ENCODE measurements at places on chromosomes 11 and 22.

DNA sequence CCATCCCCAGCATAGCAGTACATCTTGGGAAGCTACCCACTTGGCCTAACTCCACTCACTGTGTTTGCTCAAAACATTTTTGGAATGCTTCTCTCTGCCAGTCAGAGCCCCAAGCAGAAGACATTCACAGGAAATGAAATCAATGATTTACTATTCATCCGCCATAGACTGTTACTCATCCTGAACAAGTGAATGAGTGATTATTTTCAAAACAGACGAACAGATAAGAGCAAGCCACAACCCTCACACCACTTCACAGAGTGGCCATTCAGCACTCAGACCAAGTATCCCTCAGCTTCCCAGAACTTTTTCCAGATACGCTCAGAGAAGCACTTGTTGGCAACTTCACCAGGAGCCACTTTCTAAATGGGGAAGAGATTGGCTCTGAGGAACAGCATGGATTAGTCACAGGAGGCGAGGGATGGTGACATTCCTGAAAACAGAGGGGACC lies 13.0 kb upstream of the UBASH3B start:
- no peak for DNase-seq

DNA sequence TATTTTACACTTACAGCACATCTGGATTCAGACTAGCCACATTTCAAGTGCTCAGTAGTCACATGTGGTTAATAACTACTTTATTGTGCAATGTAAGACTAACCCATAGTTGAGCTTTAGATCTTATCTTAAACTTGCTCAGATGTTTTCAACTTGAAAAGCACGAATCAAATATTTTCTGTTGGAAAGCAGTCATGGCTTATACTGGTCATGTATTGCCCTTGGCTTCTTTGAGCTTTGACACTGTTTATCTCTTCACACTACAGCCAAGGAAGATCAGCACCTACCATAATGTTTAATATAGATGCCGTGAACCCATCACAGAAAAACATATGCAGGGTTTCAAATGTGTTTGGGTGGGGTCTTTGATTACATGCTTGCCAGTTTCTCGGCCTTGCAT lies 4.4 kb downstream of the RBX1 start:
- no peak for DNase-seq

GRCh38 chr11:64969209-64969608 lies 2.7 kb downstream of the MAJIN start:
- peak; percentile 3 for DNase-seq

GRCh38 chr11:45378516-45378915 lies 92.4 kb upstream of the SYT13 start:
- no peak for DNase-seq

DNA sequence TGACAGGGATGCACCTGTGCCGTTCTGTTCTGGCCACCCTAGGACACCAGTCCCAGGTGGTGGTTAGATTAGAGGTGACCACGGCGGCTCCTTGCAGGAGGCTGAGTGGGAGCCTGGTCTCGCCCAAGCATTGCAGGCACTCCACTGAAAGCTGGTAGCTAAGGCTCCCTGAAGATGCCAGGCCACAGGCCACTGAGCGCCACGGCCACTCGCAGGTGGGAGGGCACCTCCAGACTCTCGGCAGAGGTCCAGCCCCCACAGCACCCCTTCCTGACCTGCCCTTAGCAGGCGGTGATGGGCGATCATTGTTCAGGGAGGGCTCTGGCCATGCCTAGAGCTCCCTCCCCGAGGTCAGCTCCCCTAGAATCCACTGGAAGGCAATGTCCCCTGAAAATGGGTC lies 1270.2 kb downstream of the BRD1 start:
- no peak for DNase-seq

DNA sequence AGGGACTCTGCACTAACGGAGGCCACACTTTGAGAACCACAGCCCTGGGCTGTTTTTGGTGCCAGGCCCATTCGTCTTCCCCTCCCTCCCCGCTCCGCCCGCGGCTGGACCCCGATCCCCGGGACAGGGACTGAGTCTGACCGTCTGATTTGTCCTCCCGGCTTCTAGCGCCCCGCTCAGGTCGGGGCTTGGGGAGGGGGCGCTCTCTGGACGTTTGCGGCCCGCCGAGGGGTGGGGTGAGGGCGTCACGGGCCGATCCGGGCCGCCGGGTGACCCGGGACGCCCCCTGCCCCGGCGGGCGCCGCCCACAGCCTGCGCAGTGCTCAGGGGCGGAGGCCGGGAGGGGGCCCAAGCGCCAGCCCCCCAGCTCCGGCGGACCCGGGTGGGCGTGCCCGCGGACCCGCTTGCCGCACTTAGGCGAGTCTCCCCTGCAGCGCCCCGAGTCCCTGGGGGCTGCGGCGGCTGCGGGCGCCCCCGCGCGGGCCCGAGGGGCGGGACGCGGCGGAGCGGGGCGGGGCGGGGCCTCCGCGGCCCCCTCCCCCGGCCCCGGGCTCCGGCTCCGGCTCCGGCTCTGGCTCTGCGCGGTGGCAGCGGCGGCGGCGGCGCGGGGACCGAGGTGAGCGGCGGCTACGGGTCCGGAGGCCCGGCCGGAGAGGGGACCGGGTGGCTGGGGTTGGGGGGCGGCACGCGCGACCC lies 33.7 kb upstream of the PRR5 start:
- no peak for DNase-seq

DNA sequence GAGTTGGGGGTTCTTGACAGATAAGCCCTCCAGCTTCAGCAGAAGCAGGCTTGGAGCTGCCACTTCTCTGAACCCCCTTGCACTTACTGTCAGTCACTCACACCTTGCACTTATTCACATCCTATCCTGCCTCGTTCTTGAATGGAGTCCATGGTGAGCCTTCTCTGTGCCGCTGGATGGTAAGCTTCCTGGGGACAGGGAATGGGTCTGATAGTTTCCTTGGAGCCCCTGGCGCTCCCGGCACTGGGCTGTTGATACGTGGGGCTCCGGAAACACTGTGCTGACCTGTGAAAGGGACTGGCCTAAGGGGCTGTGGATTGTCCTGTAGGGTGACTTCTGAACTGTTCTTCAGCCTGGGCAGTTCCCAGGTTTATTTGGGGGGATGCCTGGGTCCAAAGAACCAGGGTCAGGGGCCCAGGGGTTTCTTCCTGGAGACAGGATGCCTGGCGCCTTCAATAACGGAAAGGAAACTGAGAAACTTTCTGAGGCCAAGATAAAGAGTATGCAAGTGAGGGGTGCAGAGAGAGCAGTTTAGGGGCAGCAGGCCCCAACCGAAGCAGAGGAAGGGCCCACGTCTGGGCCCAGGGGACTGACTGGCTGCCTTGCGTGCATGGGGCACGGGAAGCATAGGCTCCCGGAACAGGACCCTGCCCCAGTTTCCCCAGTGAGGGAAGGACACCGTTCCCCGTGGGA lies 709 bp upstream of the ST3GAL4 start:
- DNase-seq = no peak

- no peak for DNase-seq
Measured at GRCh38 chr11:6387811-6388599, 2.3 kb upstream of the SMPD1 start.

- no peak for DNase-seq
Measured at GRCh38 chr11:8342821-8343681, 79.4 kb upstream of the LMO1 start.

- no peak for DNase-seq
Measured at GRCh38 chr11:68704887-68705286, 20.5 kb downstream of the GAL start.

- DNase-seq = no peak
Measured at GRCh38 chr22:49230194-49230577, 597.5 kb downstream of the BRD1 start.

GRCh38 chr11:107931206-107931605 lies 3.0 kb downstream of the RAB39A start:
- no peak for DNase-seq

- DNase-seq = no peak
Measured at GRCh38 chr11:70478166-70478890, 80.0 kb downstream of the CTTN start.

DNA sequence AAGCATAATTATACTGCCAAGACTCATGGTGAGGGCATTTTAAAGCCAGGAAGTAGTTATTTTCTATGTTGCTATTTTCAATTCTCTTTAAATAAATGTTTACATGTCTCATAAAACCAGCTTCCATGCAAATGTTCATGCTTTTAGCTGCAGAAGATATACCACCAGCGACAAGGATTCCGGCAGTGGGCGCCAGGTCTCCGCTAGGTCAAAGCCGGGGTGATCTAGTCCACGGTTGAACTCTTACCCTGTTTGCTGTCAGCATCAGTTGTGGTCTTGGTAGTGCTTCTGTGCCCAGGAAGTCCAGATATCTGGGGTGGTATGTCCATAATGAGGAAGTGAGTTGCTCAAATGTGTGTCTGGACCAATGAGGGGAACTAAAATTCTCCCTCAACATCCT lies 265.7 kb downstream of the BRD1 start:
- DNase-seq = no peak

DNA sequence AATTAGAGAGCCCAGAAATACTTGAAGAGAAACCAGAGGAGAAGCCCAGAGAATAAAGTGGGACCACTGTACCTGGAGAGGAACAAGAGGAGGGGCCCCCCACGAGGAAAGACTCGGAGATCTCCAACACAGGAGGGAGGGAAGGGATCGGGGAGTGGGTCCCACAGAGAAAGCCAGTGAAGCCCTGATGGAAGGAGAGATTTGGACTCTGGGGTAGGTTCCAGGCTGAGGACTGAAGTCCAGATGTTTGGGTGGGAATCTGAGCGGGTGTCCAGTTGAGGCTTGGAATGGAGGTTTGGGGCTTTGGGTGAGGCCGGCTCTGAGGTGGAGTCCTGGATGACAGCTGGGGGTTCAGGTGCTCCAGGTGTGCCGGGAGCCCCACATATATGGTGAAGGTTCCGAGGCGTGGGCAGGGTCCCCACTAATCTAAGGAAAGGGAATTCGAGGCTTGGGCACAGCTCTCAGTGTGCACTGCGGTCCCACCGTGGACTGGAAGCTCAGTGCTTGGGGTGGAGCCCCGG lies 32.6 kb downstream of the PDE2A start:
- no peak for DNase-seq

DNA sequence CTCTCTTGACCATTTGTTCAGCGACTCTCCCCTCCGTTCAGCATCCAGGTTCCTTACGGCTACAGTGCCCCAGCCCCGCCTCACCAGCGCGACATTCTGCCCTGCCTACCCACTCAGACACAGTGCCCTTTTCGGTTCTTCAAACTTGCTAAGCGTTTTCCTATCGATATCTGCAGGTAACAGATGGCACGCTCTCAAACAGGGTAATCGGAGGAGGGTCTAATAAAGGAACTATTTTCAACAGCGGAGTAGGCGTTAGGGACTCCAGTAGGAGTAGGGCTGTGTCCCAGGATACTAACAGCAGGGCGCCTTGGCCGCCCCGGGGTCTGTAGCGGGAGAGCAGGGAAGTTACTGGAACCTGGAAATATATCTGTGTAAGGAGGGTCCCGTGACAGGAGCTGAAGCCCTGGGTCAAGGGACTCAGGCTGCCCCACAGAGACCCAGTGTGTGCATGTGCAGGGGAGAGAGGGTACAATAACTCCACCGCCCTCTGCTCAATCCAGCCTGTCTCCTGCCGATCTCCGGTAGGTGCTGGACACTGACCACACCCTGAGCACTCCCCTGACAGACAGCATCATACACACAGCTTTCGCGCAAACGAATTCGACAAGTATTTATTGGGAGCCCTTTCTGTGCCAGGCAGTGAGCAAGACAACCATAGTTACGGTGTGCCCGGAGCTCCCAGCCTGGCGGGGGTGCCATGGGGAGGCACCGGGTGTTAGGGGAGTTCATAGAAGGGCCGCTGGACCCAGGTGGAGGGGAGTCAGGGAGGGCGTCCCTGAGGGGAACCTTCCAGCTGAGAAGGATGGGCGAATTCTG lies 2.1 kb downstream of the KLHL35 start:
- DNase-seq = no peak

DNA sequence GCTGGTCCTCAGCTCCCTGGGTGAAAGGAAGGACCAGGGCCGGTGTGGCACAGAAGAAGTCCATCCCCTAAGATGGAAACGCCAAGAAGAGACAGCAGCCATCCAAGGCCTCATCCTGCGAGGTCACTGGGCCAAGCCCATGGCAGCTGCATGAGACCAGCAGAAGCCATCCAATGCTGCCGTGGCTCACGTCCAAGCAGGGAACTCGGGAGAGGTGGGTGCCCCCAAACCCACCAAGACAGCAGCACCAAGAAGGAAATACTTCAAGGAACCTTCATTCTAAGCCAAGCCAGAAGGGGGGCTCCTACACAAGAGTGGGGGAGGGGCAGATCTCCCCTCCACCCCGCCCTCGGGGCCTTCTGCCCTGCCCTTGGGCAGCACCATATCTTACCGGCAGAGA lies 49.6 kb downstream of the IGSF9B start:
- DNase-seq = no peak

DNA sequence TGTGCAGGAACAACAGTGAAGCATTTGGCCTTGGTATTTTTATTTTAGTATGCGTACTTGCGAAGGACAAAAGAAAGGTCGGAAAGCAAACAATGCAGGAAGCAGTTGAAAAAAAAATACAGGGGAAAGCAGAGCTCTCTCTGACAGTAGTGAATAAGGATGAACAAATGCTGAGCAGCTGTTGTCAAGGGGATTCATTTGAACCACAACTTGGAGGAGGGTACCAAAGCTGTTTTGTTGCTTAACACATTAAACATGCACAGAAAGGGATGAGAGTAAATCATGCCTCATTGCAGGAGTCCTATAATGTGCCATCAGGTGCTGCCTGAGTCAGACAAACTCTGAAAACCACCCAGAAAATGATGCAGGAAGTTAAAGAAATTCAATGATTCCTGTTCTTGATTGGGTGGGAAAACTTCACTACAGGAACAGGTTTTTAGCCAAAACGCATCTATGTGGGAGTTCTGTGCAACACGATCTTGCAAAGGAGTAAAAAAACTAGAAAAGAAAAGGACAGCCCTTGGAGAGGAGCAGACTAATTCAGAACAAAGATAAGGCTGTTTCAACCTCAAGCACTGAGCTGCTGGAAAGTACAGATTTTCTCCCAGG lies 2113.5 kb downstream of the LRRC4C start:
- DNase-seq = no peak

- no peak for DNase-seq
Measured at GRCh38 chr11:134243913-134244312, 9.2 kb downstream of the THYN1 start.

DNA sequence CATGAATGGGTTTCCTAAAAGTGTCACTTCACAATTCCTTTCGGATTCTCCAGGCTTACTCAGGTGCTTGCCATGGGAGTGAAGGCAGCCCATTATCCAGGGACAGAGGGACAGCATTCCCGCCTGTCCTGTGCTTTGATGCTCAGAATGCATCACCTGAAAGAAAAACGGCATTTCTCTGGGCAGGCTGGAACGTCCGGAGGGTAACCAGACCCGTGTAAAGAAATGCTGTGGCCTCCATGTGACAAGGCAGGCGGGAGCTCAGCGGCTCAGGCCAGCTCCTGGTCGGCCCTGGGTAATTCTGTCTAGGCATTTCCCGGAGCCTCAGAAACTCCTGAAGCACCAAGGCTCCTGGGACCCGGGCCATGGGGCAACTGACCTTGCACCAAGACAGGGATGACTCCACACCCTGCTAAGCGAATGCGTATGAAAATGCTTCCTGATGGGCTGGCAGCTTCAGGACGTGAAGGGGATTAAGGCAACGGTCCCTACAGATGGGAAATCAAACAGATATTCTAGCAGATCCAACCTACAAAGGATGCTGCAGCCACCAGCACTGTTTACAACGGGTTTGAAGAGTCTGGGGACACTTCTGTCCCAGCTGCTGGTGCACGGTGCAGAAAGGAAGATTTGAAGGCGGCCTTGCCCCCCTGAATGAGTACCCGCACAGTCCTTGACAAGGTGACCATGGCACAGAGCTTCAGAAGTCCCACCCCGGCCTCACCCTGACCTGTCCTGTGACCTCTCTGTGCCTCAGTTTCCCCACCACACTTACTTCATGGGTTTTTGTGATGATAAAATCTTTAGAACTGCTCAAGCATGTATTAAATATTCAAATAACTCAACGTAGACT lies 13.6 kb upstream of the FGF3 start:
- DNase-seq = no peak

Measured in NCI-H2029 (cell line).